ENCODE measurements at places on chromosomes 5 and 9.

GRCh38 chr5:146240951-146241350, 37.5 kb downstream of the RBM27 start:
- DNase-seq, result no peak

DNA sequence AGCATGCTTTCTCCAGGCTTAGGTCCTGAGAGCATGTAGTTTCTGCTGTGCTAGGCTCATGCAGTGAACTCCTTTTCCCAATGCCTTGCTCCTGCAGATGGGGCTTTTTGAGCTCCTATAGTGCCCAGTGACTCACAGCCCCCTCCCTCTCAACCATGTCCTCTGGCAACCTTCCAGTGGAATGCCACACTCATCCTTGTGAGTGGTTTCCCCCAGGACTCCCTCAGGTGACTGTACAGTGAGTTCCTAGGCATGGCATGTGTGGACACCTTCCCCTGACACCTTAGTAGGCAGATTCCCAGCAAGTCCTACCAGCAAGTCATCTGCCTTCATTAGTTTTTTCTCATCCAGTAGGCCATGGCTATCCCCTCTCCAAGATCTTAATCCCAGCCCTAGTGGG, 72.4 kb upstream of the CXCL14 start:
- no peak for DNase-seq

- no peak for DNase-seq
These were observed 6.4 kb upstream of the ATOX1 start for GRCh38 chr5:151764801-151765200.

GRCh38 chr5:137617528-137618205, 118.2 kb downstream of the KLHL3 start:
- DNase-seq, result peak; percentile 34

DNA sequence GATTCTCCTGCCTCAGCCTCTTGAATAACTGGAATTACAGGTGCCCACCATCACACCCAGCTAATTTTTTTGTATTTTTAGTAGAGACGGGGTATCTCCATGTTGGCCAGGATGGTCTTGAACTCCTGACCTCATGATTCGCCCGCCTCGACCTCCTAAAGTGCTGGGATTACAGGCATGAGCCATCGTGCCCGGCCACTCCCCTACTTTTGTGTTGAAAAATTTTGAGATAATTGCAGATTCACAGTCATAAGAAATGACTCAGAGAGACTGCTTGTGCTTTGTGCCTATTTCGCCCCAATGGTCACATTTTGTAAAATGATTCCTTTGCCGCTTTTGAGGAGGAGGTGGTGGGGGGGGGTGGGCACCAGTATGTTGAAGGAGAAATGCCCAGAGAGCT, 48.1 kb upstream of the SH3PXD2B start:
- no peak for DNase-seq

DNA sequence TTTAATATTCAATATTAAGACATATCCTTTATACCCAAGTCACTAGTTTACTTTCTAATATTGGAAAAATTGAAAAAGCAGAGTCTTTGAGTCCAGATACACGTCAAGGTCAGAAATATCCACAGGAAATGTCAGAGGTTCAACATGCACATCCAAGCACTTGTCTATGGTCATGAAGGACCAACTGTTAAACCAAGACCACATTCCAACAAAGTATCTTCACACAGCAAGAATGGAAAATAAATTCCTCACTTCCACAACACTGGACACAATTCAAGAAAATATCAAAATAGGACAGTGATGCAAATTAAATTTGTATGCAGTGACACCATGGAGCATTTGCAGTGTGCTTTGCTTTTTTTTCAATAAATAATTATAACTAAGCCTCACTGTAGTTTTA, 142.5 kb downstream of the GABRB2 start:
- DNase-seq, result no peak

GRCh38 chr5:89570557-89570956, 687.6 kb upstream of the MEF2C start:
- no peak for DNase-seq

- no peak for DNase-seq
These were observed 107.0 kb downstream of the TRIO start for GRCh38 chr5:14250084-14250695.

DNA sequence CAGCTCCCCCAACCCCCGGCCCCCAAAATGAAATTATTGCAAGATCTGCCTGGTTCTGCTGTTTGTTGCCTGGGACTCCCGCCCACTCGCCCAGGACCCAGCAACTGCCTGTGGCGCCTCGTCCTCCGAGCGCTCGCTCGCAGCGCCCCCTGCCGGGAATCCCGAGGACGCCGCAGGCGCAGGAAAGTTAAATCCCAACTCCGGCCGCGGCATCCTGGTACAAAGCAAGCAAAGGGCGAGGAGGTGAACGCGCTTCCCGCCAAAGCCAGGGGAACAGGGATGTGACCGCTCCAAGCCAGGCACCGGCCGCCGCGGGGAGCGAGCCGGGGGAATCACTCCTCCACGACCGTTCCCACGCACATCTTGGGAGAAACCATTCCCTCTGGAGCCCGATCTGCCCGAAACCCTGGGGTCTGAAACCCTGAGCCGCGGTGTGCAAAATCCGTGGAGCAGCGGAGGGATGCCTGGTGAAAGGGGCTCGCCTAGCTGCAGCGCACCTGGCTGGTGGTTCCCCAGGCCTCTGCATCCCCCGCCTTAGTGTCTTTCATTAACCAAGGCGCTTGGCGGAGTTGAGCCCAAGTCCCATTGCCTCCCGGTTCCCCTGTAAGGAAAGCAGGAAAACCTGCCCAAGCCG, 1.3 kb downstream of the SEMA5A start:
- DNase-seq, result peak; percentile 70

DNA sequence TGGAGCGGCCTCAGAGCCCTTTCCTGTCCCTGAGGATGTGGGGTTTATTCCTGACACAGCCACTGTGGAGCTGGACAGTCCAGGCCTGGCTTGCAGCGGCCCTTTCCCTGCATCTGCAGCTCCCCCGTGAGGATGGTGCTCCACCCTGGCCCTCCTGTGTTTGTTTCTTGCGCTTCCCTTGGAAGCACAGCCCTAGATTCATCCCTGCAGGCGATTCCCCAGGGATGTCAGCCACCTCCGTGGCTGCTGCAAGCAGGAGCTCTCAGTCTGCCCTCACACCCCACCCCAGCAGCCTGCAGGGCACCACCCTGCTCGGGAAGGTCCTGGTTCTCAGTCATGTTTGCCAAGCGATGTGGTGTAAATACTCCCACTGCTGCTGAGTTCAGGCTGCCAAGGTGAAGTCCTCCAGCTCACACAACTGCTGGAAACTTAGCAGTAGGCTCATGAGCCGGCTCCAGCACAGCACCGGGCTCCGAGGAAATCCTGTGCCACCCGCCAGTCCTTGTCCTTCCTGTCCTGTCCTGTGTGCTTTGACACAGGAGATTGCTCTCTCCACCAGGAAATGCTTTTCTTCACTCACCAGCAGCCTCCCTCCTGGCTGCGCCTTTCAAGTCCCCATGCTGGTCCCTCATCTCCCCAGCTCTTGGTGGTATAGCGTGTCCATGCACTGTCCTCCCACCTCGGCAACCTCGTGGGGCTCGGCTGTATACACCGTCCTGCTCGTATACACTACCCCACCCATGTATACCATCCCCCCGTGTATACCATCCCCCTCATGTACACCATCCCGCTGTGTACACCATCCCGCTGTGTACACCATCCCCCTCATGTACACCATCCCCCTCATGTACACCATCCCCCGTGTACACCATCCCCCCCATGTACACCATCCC, 16.2 kb downstream of the ROPN1L start:
- no peak for DNase-seq

DNA sequence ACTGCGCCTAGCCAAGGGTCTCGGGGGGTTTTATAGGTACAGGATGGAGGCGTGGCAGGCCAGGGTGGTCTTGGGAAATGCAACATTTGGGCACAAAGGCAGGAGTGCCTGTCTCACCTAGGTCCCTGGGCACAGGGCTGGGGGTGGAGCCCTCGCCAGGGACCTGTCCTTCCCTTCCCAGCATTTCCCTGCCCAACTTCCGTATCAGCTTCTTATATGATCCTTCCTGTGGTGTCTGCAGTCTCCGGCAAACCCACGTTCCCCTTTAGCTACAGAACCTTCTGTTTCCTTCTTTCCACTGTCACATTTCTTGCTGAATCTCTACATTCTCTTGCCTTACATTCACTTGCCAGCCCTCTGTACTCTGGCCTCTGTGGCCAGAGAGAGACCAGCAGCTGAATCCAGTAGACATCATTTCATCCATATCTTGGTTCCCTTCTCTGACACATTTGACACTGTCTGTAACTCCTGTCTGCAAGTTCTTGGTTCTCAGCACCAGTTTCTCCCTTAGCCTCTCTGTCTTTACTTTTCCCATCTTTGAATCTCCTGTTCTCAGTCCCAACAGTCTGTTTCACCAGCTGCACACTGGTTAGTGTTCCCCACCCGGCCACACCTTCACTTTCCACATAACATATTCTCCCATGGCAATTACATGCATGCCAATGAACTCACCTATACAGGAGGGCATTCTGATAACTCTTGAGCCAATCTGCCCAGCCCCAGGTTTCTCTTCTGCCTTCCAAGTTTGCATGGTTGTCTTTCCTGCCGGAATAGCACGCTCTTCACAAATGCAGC, 134.7 kb upstream of the ZNF608 start:
- DNase-seq, result no peak

GRCh38 chr5:137453483-137454080, 45.5 kb downstream of the SPOCK1 start:
- DNase-seq, result peak; percentile 42

GRCh38 chr5:153670101-153670500, 179.6 kb downstream of the GRIA1 start:
- DNase-seq, result no peak

- no peak for DNase-seq
These were observed 34.2 kb upstream of the MSH3 start for GRCh38 chr5:80620211-80620610.
